Glomerular endothelial cell (primary cell): ENCODE measurements at places on chromosomes 2 and 18. TPM values are rescaled to one million over a fixed set of nuclear protein-coding genes. Genes with fewer than 3 reads are reported as not detected.

DNA sequence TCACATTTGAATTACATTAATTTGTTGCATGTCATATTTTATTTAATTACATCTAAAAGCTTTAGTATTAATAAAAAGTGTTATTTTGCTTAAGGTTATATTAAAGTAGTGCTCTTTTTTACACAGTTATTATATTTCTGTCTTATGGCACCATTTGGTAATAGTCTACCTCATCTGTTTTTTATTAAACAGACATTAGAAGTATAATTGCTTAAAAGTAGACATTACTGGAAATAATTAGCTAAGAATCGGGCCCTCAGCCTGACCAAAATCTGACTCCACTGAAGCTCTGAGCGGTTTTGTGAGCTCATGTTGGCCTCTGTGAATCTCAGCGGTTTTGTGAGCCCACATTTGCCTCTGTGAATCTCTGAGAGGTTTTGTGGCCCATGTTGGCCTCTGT lies 102.5 kb upstream of the SNTG2 start:
- no peak for DNase-seq

DNA sequence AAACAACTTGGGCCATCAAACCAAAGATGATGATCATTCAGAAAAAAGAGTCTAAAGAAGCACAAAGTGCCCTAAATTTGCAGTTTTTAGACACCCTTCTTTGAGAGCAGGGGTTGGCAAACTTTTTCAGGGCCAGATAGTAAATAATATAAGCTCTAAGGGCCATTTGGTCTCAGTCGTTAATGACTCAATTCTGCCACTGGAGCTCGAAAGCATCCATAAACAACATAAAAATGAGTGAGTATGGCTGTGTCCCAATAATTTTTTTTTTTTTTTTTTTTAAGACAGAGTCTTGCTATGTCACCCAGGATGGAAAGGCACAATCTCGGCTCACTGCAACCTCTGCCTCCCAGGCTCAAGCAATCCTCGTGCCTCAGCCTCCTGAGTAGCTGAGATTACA lies 152.3 kb downstream of the DTNB start:
- no peak for DNase-seq

DNA sequence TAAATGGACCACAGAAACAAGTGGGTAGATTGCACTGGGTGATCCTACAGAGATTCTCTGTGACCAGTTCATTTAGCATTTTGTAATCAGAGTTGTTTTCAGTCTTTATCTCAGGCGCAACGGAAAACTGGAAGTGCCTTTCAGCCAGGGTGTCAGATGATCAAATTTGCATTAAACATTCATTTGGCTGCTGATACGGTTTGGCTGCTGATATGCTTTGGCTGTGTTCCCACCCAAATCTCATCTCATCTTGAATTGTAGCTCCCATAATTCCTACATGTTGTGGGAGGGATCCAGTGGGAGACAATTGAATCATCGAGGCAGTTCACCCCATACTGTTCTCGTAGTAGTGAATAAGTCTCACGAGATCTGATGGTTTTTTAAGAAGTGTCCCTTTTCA lies 1396.1 kb upstream of the TMEFF2 start:
- DNase-seq = no peak

GRCh38 chr2:169026056-169026455 lies 5.1 kb downstream of the ABCB11 start:
- DNase-seq = no peak

GRCh38 chr18:59649591-59649990 lies 47.6 kb downstream of the CCBE1 start:
- no peak for DNase-seq

- no peak for DNase-seq
Measured at GRCh38 chr2:45712570-45712969, 61.1 kb downstream of the PRKCE start.

DNA sequence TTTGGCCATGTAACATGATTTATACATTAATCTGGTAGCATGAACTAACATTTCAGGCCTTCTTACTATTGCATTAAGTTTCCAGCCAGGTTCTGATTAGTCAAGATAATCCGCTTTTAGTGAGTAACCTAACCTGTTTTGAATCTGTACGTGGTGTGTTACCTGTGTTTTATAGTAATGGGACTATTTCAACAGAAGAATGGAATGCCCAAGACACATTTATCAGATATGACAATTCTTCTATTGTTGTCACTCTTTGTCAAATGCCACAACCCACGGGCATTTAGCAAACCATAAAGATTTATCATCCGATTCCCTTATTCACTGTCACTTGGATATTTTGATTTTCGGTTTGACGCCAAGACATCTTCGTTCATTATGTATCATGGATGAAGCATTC lies 117.9 kb downstream of the ETAA1 start:
- DNase-seq = no peak

GRCh38 chr2:177052471-177052870 lies 160.1 kb upstream of the HNRNPA3 start:
- DNase-seq = no peak

DNA sequence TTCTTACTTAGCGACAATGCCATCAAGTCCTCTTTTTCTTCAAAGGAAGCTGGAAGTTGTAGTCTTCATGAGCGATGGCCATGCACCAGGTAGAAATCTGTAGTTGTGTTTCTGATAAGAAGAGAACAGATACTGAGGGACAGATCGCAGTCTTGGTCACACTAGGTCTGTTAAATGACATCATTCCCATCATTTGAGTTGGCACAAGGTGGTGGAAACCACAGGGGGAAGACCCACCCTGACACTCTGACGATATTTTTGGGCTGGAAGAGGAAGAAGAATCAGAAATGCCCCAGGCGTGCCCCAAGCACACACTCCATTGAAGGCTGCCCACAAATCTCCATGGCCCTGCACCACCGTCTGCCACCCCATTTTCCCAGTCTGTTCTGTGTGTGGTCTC lies 89.0 kb upstream of the BOD1L2 start:
- DNase-seq = no peak

- DNase-seq = no peak
Measured at GRCh38 chr2:27255660-27256059, 7.2 kb downstream of the SLC30A3 start.

LBH gene
- 21.4 and 23.0 TPM in 2 replicates for total RNA-seq

REG1B gene
- total RNA-seq = not detected in 2 replicates

PLGLB1 gene
- total RNA-seq = 1.3 and 3.8 TPM in 2 replicates
